ENCODE measurements at places on chromosomes 5 and 9. TPM values are rescaled to one million over a fixed set of nuclear protein-coding genes. Genes with fewer than 3 reads are reported as not detected.

GRCh38 chr9:105414947-105415661, 32.7 kb upstream of the FSD1L start:
- peak; percentile 78 for DNase-seq

DNA sequence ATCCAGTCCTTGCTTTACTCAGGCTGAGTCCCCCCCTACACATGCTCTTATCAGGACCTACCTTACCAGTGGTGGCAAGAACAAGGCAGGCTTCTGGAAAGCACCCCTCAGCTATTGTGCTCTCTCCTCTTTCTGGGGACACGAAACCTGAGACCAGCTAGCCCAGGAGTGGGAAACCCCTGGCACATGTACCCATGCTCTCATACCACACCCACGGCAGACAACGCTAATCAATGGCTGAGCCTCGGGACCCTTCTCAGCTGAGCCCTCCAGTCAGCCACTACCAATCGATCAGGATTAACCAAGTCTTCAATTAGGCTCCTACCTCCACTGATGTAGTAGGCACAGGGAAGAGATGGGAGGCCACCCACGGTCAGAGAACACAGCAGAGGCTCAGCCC, 65.1 kb downstream of the VAV2 start:
- no peak for DNase-seq

- DNase-seq, result no peak
These were observed 238.4 kb downstream of the ARRDC3 start for GRCh38 chr5:91144491-91145332.

GRCh38 chr5:7391215-7391614, 4.7 kb upstream of the ADCY2 start:
- DNase-seq, result no peak

DNA sequence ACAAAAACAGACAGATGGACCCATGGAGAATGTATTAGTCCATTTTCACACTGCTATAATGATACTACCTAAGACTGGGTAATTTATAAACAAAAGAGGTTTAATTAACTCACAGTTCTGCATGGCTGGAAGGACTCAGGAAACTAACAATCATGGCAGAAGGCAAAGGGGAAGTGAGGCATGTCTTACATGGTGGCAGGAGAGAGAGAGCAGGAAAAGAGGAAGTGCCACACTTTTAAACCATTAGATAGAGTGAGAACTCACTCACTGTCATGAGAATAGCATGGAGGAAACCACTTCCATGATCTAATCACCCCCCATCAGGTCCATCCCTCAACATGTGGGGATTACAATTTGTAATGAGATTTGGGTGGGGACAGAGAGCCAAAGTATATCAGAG, 808.9 kb downstream of the CDH12 start:
- no peak for DNase-seq

- DNase-seq, result peak; percentile 75
These were observed 26.7 kb upstream of the FCN1 start for GRCh38 chr9:134944351-134944802.

- no peak for DNase-seq
These were observed 67.5 kb upstream of the IRX4 start for GRCh38 chr5:1950096-1950707.

PCDHA9 gene
- 0.08 TPM for polyA plus RNA-seq

DNA sequence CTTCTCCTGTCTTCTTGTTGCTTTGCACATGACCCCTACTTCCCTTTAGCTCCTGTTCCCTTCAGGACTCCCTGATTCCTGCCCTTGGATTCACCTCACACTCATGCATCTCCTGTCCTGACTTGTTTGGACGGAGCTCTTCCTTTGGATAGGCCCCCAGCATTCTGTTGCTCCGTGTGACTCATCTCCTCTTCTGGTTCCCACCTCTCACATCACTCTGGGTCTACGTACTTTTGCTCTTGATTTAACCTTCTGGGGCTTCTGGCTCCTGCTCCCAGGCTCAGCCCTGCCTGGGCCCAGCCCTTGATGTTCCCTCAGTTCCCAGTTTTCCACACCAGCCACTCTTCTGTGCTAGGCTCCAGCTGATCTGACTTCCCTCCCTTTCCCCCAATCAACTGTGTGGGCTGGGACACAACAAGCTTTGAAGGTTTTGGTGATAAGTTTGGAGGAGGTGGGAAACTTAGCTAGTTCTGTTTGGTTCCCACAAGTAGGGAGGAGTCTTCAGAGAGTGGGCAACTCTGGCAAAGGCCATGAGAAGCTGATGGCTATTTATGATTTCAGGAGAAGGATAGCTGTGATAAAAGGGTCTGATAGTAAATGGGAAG, 331.5 kb downstream of the ARHGEF28 start:
- DNase-seq, result no peak

DMXL1 gene
- polyA plus RNA-seq, result 39.3 TPM

GRCh38 chr5:180166176-180166575, 42.8 kb downstream of the RASGEF1C start:
- DNase-seq, result no peak

TLX3 gene
- not detected for polyA plus RNA-seq

KIAA0825 gene
- 6.0 TPM for polyA plus RNA-seq

GRCh38 chr5:145858959-145859358, 13.9 kb downstream of the GRXCR2 start:
- no peak for DNase-seq

DNA sequence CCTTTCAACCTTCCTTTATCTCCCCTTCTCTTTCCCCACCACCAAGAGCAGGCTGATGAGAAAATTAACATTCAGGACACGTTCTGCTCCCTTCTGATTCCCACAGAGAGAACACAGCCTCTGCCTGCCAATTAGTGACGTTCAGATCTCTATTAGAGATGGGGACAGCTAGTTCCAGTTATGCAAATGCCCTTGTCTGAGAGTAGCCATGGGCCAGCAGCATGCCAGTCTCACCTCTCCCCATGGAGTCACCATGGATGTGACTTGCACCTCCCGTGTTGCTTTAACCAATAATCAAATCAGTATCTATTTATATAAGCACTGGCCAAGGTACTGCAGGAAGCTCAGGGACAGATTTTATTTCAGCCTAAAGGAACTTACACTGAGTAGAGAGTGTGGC, 61.3 kb downstream of the KCNIP1 start:
- DNase-seq, result no peak

SHC3 gene
- 17.5 TPM for polyA plus RNA-seq

- DNase-seq, result peak; percentile 50
These were observed 31.2 kb upstream of the AFAP1L1 start for GRCh38 chr5:149240354-149240998.

SAPCD2 gene
- 8.5 TPM for polyA plus RNA-seq

MTMR12 gene
- 34.6 TPM for polyA plus RNA-seq

- no peak for DNase-seq
These were observed 13.0 kb downstream of the DNAJC18 start for GRCh38 chr5:139426203-139426885.

GRCh38 chr5:116573702-116574366, 789 bp downstream of the SEMA6A start:
- DNase-seq, result peak; percentile 35

DNA sequence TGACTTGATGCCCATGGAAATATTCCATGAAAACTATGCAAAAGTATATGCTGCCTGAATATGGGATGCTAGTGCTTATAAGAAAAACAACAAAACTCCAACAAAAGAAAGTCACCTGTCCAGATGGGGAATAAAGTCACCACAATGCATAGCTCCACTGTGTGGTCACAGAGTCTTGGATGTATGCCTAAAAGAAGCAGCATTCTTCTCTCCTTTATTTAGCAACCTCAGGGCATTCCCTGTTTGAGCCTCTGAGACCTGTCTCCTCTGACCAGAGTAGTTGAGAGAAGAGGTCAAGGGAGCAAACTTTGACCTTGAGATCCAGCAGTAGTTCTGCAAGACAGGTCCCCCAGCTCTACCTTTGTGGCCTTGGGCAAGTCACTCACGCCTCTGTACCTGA, 287.5 kb downstream of the MED10 start:
- no peak for DNase-seq

GRCh38 chr5:74261421-74261820, 379.1 kb downstream of the ENC1 start:
- no peak for DNase-seq

DNA sequence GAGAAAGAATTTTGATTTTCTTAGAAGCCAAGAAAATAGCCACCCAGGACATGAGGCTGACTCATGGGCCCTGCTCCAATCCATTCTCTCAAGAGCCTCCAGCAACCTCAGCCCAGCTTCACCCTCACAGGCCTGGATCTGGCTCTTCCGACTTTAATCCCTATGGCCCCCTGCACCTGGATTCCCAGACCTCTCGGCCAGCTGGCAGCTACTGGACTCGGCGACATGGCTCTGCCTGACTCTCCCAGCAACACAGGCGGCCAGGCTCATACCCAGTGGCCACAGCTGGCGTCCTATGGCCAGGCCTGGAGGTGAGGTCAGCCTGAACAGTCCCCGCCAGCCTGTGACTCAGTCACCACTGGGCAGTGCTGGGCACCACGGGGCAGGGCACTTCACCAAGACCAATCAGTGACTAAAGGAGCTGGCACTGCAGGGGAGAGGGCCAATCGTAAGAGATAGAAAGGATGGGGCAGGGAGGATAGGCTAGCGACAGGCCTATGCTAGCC, 6.2 kb upstream of the PDLIM4 start:
- no peak for DNase-seq

DNA sequence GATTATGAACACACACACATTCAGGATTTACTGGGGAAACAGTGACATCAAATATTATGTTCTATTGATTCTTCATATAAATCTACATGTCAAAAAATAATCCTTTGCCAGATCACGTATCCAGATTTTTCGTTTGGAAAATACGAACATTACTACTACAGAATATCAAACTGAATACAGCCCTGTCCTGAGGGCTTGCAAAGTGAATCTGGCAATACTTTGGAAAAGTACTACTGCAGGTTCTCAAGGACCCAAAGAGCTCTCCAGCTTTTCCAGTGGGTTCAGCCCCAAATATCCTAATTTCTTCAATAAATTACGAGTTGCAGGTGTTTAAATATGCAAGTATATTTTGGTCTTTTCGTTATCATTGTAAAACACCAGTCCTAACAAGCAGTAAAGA, 411 bp upstream of the NDUFS4 start:
- DNase-seq, result no peak

ENHO gene
- 1.6 TPM for polyA plus RNA-seq

- DNase-seq, result no peak
These were observed 80.2 kb downstream of the DOCK2 start for GRCh38 chr5:169717288-169717687.

GRCh38 chr9:112180387-112180881, 5.3 kb upstream of the SUSD1 start:
- DNase-seq, result no peak

GRCh38 chr5:169153405-169153804, 147.5 kb downstream of the SLIT3 start:
- peak; percentile 47 for DNase-seq
